Activated T-cell treated with anti-CD3 and anti-CD28 coated beads for 4 hours (primary cell): ENCODE measurements at places on chromosomes 2 and 18.

- no peak for DNase-seq
Measured at GRCh38 chr2:103208916-103209315, 447.1 kb downstream of the TMEM182 start.

DNA sequence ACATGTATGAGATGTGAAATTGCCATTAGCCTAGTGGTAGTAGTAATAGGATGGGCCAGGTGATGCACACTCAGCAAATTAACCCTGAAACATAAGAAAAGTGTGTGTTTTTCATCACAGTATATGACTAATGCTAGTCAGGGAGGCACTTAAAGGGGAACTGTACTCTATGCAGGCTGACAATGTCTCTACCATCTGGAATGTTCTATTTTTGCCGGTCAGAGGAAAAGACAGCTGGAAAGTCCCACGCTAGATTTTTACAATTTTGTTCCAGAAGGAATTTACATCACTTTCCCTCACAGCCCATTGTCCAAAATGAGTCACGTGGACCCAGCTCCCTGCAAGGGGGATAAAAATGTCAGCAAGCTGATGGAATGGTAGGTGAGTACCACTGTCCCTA is 746.3 kb upstream of the CHAC2 start:
- DNase-seq: no peak

GRCh38 chr18:63868546-63868945 is 19.0 kb upstream of the SERPINB2 start:
- DNase-seq: no peak

- DNase-seq: no peak
Measured at GRCh38 chr2:41736105-41736567, 311.7 kb upstream of the PKDCC start.

- DNase-seq: no peak
Measured at GRCh38 chr2:79903222-79904000, 390.6 kb downstream of the CTNNA2 start.

DNA sequence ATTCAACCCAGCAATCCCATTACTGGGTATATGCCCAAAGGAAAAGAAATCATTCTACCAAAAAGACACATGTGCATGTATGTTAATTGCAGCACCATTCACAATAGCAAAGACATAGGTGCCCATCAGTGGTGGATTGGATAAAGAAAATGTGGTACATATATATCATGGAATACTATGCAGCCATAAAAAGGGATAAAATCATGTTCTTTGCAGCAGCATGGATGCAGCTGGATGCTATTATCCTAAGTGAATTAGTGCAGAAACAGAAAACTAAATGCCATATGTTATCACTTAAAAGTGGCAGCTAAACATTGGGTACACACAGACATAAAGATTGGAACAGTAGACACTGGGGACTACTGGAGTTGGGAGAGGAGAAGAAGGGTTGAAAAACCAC is 82.2 kb downstream of the MYO3B start:
- no peak for DNase-seq

DNA sequence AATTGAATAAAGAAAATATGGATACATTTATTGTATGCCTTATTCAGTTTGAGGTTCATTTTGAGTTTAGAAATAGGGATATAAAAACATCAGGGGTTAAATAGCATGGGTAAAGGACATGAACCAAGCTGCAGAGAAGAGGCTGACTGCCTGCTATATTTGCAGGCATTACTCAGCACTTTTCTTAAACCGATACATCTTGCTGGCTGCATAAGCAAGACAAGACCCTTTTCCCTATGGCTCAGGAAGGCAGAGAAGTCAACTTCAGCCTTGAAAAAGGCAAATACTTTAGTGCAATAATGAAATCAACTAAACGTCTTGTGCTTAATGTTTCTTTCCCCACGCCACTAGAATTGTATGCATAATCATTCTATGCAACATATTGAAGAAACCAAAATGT is 36.4 kb downstream of the SCN1A start:
- DNase-seq: no peak

DNA sequence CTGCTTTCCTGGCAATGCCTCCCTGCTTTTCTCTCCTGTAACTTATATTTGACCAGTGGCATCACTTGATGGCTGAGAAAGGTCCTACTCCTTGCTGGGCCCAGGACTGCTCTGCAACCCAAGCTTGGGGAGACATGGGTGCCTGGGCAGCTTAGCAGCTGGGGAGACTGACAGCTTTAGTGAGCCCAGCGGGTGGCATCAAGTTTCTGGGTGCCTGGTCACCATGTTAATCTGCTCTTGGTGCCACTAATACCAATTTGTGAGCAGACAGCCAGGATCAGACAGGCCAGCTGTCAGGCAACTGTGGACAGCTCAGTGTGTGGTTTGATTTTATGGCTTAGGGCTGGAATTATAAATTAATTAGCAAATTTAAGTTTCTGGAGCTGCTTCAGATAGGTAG is 144.8 kb upstream of the GLI2 start:
- no peak for DNase-seq

DNA sequence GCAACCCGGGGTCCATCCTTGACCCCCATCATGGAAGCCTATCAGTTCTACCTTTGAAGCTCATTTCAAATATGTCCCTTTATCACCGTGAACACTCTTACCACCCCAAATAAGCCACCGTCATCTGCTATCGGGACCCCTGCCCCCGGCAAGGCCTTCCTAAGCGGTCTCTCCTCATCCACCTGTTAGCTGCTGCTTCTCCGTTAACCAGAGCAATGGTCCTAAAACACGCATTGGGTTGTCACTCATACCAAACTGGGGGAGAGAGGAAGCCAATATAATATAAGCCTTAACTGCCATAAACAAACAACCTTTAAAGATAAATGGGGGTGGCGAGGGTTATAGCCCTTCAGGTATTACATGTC is 680 bp downstream of the ASNSD1 start:
- no peak for DNase-seq

DNA sequence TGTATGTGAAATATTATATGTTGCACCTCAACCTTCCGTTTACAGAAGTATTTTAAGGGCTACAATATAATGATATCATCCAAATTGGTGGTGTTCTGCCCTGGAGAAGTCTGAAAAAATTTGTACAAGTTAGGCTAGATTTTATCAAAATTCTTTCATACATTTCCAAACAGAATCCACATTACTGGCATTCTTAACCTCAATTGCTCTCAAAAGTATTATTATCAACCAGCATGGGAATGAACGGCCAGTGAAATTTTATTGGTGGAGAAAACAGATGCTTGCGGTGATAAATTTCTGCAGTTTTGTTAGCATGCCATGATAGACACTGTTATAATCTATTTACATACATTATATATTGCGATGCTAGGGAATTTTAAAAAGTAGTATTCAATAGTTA is 88.3 kb upstream of the TFPI start:
- no peak for DNase-seq

DNA sequence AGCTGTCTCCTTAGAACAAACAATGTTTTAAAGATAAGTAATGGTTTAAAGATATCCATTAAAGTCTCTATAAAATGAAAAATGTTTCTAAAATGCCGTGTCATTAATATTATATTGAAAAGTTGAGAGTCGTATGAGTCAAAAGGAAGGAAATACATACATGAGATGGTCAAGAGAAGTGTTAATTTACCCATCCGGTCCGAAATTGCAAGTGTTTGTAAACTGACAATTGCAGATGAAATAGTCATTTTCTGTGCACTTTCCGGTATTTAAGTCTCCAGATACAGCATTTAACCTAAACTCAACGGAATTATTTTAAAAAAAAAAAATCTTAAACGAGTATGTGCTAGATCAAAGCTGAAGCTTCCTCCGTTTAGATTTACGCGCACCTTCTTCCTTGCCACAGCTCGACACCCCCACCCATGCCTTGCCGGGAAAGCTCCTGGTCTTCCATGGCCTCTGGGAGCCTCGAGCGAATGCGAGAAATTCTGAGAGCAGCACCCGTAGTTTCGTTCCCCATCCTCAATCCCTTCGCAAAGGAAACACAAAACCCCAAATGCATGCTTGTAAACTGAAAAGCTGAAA is 1.8 kb downstream of the DSC3 start:
- DNase-seq: no peak

GRCh38 chr2:149768320-149768799 is 180.8 kb upstream of the MMADHC start:
- no peak for DNase-seq
